ENCODE measurements at places on chromosomes 16 and 17.
A peak's percentile ranks its signal among the peaks of the same experiment; 100 is the strongest.

- DNase-seq: no peak
Measured at GRCh38 chr17:17239832-17240231, 2.9 kb upstream of the FLCN start.

DNA sequence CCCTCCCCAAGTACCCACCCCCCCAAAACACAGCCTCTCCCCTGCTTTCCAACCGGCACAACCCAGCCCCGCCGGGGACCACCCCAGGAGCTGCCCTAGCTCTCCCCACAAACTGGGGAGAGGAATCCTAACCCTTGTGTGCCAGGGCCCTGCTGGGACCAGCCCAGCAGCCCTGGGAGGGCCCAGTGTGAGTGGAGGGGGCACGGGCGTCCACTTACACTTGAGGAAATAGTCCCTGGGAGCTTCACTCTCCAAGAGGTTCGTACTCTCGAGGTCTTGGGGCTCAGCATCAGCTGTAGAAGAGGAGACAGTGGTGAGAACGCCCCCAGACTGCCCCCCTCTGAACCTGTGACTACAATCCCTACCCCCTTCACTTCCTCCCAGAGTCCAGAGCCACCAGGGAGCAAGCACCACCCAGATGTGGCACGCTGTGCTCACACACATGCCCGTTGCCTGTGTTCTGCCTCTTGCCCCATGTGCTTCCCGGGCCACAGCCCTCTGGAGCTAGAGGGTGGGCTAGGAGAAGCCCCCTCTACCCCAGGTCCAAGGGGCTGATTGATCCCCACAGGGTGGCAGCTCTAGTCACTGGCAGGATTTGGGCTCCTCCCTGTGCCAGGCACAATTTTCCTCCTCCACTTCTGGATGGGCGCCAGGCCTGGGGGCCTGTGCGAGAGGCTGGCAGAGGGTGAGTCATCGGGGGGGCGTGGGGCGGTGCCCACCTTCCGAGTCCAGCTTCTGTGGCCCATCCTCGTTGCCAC is 3.0 kb downstream of the TRIM47 start:
- no peak for DNase-seq

GRCh38 chr16:49821614-49822282 is 34.2 kb downstream of the ZNF423 start:
- no peak for DNase-seq

DNA sequence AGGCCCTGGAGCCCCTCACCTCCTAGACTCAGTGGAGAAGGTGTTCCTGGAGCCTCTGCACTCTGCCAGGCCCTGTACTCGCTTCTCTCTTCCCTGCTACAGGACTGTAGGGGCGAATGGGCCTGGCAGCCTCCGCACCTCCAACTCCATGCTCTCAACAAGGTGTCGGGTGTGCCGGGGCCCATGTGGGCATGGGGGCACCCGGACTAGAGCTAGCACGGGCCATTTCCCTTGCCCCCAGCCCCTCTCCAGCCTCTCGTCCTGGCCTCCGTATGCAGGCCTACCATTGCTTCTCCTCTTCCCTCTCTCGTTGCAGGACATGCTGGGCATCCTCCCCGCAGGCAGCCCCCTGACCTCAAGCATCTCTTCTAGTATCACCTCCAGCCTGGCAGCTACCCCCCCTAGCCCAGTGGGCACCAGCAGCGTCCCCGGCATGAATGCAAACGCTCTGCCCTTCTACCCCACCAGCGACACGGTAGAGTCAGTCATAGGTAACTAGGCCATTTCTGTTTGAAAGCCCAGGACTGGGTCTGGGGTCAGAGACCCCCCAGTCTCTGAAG is 25.8 kb downstream of the UNC13D start:
- DNase-seq: no peak

DNA sequence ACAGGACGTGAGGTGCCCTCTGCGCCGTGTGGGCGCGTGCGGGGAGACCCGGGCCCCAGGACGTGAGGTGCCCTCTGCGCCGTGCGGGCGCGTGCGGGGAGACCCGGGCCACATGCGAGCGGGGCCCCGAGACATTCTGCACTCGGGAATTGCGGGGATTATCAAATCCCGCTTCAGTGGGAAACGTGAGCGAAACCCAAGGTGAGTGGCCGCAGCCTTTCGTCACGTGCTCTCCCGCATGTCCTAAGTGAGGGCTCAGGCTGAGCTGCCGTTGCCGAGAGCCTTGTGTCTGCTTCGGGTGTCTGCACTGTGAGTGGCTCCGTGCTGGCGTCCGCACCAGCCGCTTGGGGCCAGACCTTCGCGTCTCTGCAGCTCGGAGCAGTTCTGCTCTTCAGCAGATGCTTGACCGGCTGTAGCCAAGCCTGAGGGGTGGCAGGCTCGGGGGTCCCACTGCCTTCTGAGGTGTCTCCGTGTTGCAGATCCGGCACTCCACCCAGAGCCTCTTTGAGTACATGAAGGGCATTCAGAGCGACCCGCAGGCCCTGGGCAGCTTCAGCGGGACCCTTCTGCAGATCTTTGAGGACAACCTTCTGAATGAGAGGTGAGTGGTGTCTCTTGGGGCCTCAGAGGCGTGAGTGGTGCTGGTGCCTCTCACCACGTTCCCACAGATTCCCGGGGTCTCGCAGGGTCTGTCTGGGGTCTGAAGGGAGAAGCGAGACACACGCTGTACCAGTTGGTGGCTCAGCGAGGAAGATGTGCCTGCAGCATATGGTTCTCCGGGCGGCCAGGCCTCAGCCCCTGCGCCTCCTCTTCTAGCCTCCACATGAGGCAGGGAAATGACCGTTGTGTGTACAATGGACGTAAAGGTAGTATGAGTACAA is 90.5 kb upstream of the ZNF750 start:
- DNase-seq: no peak

DNA sequence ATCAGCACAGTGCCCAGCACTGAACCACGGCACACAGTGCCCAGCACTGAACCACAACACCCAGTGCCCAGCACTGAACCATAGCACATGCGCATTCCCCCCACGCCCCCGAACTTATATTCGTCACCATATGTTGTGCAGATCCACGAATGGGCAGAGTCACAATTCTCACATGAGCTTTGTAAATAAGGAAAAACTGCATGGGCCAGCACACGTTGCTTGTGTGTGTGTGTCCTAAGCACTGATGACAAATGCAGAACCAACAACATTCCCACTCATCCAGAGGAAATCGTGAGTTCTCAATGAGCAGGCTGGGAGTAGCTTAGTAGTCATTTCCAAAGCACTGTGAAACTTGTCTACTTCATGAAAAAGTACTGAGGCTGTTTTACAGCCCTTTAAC is 70.0 kb downstream of the ADCY9 start:
- no peak for DNase-seq

DNA sequence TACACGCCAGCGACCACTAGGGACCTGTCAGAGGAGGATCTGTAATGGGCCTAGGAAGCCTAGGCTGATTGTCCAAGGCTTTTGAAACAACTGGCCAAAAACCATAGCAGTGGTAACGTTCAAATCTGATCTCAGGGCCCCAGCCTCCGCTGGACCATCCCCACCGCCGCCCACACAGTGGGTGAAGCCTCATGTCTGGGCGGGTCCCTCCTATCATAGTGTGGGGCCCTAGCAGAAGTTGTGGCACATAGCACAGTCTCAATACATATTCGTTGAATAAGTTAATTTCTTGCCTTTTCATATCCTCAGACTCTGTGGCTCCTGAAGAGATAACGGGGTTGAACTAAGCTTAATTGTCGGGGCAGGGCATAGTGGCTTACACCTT is 818 bp downstream of the DPH1 start:
- peak; percentile 68 for DNase-seq

- DNase-seq: no peak
Measured at GRCh38 chr17:2184993-2185931, 118.3 kb downstream of the SMG6 start.

GRCh38 chr16:85774811-85775210 is 23.9 kb upstream of the C16orf74 start:
- DNase-seq: no peak

- DNase-seq: peak; percentile 78
Measured at GRCh38 chr16:31868691-31869167, 4.9 kb upstream of the ZNF267 start.

DNA sequence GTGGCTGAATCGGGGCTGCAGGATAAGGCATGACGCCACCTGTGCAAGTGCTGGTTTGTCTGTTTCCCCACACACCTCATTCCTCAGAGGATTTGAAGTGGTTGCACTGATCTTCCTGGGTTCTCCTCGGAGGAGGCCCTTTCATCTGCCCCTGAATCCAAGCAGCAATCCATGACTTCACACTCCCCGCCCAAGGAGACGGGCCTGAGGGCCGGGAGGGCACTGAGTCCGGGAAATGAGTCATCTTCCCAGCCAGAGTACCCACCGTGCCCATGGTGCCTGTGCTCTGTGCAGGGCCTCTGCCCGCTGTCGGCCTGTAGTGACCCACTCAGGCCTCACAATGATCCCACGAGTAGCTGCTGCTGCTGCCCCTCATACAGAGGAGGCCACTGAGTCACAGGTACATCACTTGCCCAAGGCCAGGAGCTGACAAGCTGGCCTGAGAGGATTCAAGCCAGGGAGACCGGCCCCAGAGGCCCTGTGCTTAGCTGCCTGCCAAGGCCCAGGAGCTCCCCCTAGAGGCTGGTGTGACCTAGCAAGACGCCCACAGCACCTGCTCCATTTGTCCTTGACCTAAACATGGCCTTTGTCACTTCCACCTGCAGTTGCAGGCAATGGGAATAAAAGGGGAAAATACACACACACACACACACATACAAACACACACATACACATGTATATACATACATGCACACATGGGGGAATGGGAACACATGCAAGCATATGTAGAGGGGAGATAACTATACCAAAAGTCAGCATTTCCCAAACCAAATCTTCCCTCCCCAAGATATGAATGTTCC is 240.0 kb downstream of the C16orf95 start:
- DNase-seq: peak; percentile 44

DNA sequence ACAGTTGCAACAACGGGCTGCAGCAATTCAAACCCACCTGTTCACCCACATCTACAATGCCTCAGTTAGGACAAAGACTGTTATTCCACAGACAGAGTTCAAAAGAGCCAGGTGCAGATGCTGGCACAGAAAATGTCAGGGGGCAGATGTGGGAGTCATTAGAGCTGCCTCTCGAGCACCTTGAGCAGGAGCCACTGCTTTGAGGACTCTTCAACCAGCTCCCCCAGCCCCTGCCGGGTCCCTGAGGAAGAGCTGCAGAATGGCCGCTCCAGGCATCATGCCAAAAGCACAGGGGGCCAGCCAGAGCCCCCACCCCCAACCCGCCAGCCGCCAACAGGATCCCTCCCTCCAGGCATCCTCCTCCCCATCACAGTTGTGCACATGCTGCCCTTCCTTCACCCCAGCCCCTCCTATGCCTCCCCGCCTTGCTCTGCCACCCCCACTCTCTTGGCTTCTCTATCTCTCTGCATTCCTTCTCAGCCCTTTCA is 20.8 kb downstream of the C17orf67 start:
- no peak for DNase-seq

DNA sequence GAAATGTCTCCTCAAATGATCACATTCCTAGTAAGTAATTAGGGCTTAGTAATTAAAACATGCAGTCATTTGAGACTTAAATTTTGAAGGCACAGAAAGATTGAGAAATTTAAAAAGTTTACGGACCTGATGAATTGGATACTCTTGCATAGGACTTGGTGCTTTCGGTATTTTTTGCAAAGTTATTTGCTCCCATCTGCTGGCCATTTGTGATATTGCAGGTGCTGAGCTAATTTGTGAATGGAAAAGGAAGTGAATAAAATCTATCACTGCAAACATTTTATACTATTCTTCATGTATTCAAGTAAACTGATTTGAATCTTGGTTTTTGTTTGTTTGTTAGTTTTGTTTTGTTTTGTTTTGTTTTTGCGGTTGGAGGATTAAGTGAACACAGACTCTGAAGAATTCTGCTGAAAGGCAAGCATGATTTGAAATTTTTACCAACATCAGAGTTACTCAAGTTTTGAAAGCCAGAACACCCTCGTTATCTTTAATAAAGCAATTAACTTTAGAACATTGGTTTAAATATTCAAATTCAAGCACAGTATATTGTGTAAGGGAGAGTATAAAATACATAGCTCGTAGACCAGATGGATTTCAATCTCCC is 689.5 kb upstream of the RBFOX1 start:
- DNase-seq: peak; percentile 37

- no peak for DNase-seq
Measured at GRCh38 chr16:53092284-53092683, 37.5 kb downstream of the CHD9 start.

DNA sequence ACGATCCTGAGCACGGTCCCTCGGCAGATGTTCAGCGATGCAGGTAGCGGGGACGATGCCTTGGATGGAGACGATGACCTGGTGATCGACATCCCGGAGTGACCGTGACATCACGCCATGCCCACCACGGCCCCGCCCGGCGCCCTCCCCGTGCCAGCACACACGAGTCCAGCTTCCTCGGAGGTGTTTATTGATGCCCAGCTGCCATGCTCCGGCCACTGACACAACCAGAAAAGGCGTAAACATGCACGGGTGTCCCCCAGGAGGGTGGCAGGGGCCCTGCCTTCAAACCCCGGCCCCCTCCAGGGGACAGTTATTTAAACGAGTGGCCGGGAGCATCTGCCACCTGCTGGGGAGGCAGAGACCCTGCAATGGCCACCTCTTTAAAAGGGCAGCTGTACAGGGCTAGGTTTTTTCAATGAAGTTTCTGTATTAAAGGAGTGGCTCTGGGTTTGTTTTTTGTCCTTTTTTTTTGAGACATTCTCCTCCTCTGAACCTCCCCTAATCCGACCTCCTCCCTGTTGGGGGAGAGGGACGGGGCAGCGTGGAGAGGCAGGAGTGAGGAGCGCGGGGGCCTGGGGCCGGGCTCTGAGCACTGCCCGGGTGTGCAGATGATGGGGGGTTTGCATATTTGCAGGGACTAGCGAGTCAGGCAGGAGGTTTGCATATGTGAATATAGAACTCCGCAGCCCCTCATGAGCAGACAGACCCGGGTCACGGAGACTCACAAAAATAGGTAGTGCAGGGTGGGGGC is 5.3 kb downstream of the DOC2A start:
- peak; percentile 54 for DNase-seq

DNA sequence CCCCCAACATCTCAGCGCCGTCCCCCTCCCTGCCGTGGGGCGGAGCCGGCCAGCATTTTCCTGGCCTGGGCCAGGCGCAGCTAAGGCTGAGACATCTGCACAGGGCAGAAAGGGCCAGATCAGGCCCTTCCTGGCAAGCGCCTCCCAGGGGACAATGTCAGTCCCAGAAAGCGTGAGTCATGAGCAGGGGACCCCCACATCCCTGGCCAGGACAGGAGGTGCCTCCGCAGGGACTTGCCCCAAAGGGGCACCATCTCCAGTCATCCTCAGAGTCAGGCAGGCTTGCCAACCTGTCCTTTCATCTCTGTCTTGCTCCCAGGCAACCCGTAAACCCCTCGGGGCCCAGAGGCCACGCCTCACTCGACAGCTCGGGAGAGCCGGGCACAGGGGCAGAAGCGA is 43.2 kb downstream of the SOCS1 start:
- DNase-seq: no peak
